ENCODE measurements at places on chromosomes 5 and 9.

- DNase-seq: no peak
These were observed 16.8 kb upstream of the SLC9A3 start for GRCh38 chr5:540906-541538.

- no peak for DNase-seq
These were observed 4.2 kb downstream of the PRKACG start for GRCh38 chr9:69009708-69010107.

DNA sequence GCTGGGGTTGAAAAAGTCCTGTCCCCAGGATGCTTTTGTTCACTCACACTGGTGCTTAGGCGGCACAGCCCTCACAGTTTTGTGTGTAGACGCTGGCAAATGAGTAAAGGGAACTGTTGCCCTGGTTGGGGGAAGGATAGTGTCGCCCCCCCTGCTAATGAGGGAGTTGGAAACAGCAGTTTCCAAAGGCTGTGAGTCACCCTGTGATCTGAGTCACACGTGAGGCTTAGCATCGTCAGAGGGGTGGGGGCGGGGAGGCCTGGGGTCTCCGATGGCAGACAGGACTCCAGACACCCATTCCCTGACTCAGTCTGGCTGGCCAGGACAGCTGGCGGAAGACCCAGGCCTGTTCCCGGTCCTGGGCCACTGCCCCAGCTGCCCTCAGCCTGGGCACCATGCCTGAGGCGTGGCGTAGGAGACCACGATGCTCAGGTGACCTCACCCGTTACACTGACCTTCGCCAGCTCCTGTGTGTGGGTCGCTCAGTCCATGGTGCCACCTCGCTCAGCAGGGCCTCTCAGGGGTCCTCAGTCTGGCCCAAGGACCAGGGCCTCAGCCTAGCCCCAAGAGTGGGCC, 2.9 kb downstream of the DNAJB5 start:
- DNase-seq: no peak

GRCh38 chr5:180816608-180817534, 14.3 kb upstream of the MGAT1 start:
- no peak for DNase-seq

GRCh38 chr9:15642369-15642962, 89.6 kb downstream of the CCDC171 start:
- no peak for DNase-seq

- DNase-seq: no peak
These were observed 89.1 kb upstream of the SPDL1 start for GRCh38 chr5:169494383-169494935.

GRCh38 chr5:85375525-85375924, 990.8 kb upstream of the EDIL3 start:
- DNase-seq: no peak

- DNase-seq: no peak
These were observed 114.4 kb upstream of the LIFR start for GRCh38 chr5:38670878-38671277.

GRCh38 chr5:12777342-12777741, 873.1 kb upstream of the CTNND2 start:
- DNase-seq: no peak

Data from T-helper 22 cell (primary cell).